Fibroblast of skin of right biceps (primary cell): ENCODE measurements at places on chromosomes 1 and 21.

GRCh38 chr1:200665861-200666260, 3.8 kb downstream of the DDX59 start:
- no peak for DNase-seq

GRCh38 chr1:110061341-110061740, 9.1 kb downstream of the ALX3 start:
- no peak for DNase-seq

GRCh38 chr1:183609313-183609712, 19.1 kb upstream of the NCF2 start:
- DNase-seq, result peak; percentile 87

DNA sequence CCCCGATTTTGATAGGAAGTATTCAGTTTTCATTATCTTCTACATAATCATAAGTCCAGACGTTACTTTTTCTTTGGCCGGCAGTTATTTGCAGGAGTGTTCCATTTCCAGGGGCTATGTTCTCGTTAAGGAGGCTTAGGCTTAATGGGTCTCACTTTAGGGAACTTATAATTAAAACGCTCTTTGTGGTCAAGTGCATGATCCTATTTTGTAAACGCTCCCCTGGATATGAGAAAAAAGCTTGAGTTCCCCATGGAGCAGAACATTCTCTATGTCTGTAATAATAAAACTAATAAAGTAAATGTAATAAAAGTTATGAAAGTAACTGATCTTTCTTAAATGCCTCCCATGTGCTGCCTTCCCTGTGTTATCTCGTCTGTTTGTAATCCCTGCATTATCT, 48.7 kb upstream of the GPR153 start:
- DNase-seq, result no peak

DNA sequence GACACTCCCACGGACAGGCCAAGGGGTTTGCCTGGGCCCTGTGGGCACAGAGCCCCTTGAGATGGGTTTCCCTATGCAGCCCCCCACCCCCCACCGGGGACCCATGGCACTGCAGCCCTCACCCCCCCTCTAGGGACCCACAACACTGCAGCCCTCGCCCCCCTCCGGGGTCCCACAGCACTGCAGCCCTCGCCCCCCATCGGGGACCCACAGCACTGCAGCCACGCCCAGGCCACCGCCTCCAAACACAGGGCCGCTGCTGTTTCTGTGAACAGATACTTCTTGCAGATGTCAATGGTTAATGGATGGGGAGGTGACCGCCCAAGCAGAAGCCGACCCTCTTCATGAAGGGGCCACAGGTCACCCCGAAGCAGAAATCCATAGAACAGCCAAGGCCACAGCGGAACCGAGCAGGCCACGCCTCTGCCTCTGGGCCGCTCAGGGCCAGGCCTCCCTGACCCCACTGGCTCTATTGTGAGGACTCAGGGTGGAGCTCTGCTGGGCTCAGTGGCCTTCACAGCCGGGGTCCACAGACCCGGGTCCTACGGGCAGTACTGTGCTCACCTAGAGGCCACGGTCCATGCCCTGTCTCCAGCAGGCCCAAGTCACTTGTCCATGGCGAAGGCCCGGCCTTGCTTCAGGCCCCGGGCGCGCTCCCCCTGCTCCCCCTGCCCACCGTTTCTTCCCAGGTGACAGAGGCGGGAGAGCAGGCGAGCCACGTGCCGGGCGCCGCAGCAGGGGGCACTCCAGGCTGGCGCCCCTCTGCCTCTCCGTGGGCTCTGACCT, 4.1 kb upstream of the POFUT2 start:
- no peak for DNase-seq

DNA sequence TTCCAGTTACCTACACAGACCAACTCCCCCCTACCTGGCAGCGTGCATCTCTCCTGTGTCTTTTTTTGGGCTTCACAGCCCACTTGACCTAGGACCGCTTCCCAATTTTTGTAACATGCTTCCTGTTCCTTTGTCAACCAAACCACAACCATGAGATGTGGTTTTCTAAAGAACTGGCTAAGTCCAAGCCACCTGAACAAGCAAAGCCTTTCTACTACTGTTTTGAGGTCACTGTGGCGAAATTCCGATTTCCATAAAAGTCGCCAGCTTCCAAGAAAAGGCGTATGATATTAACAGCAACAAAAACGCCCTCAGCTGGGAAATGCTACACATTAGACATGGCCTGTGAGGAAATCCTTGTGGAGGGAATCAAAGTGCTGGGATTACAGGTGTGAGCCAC, 12.7 kb upstream of the AK2 start:
- no peak for DNase-seq

DNA sequence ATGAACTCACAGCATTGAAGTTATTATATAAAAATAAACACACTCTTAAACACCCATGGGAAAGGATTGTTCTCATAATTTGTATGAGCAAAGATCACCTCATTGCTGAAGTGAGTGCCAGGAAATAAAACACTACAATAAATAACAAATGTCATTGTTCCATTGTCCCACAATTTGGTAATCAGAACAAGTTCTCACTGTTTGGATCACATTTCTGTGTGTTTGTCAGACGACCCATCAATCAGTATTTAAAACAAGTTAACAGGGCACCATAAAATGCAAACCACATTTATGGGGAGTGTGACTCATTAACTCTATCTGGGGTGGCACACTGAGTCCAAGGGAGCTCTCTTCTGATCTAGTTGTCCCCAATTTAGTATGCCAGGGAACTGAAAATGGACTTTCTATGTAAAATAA, 124.5 kb downstream of the PTPRC start:
- peak; percentile 18 for DNase-seq

GRCh38 chr1:94660994-94661393, 119.4 kb upstream of the F3 start:
- DNase-seq, result peak; percentile 47

GRCh38 chr1:1554926-1555915, 14.8 kb upstream of the TMEM240 start:
- peak; percentile 81 for DNase-seq

GRCh38 chr1:10415211-10415930, 14.9 kb upstream of the CENPS start:
- peak; percentile 75 for DNase-seq

DNA sequence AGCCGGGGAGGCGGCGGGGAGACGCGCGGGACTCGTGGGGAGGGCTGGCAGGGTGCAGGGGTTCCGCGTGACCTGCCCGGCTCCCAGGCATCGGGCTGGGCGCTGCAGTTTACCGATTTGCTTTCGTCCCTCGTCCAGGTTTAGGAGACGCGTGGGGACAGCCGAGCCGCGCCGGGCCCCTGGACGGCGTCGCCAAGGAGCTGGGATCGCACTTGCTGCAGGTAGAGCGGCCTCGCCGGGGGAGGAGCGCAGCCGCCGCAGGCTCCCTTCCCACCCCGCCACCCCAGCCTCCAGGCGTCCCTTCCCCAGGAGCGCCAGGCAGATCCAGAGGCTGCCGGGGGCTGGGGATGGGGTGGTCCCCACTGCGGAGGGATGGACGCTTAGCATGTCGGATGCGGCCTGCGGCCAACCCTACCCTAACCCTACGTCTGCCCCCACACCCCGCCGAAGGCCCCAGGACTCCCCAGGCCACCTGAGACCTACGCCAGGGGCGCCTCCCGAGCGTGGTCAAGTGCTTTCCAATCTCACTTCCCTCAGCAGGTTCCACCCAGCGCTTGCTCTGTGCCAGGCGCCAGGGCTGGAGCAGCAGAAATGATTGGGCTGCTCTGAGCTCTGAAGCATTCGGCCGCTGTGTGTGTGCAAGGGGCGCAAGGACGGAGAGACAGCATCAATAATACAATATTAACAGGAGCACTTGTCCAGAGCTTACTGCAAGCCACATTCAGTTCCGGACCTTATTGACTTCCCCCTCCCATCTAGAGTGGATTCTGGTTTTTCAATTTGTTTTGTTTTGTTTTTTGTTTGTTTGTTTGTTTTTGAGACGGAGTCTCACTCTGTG, 10.3 kb downstream of the SIM2 start:
- no peak for DNase-seq

DNA sequence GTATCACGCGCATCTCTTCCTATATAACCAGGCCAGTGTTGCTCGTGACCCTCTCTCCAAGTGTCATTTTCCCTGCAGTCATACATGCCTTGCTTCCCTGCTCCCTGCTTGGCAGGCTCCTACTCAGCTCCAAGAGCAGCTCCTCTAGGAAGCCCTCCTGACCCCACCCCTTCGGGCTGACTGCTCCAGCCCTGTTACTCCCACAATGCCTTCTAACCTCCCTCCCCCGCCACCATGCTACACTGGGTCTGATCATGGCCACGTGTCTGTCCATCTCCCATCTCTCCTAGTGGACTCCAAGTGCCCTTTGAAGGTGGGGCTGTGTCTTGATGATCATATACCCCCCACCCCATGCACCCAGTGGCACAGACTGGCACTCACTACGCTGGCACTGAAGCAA, 44.7 kb downstream of the MRPL37 start:
- DNase-seq, result no peak

DNA sequence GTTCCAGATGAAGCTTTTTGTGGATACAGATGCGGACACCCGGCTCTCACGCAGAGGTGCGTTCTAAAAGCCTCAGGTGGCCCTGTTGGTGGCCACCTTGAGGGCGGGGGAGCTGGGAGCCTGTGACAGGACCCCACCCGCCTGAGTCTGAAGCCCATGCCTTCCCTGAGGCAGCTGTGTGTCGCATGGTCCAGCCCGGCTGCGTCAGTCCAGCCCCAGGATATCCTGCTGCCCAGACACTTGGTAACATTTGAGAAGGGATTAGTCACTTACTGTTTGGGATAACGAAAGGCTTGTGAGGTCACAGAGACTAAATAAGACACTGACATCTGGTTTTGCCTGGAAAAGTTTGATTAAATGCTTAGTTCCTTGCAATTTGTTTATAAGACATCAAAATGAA, 68.9 kb downstream of the UCK2 start:
- peak; percentile 87 for DNase-seq

DNA sequence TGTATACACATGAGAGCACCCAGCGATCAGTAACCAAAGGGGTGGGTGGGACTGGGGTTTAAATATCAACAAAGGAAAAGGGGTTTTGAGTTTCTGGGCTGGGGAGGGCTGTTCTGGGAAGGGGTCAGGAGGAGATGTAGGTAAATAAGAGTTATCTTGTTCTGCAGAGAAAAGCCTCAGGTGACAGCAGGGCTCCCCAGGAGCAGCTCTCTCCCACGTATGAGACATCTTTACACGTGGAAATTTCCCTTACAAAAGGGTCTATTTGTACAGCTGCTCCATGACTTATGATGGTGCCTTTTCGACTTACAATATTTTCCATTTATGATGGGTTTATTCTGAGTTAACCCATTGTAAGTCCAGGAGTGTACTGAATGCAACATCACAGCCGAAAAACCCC, 16.3 kb upstream of the PADI2 start:
- DNase-seq, result no peak

GRCh38 chr1:179968284-179968993, 13.8 kb downstream of the CEP350 start:
- DNase-seq, result no peak

GRCh38 chr1:218783916-218784315, 389.8 kb upstream of the LYPLAL1 start:
- DNase-seq, result no peak

GRCh38 chr1:162003061-162003829, 20.4 kb downstream of the OLFML2B start:
- peak; percentile 95 for DNase-seq

GRCh38 chr1:192512426-192513162, 63.0 kb upstream of the RGS1 start:
- no peak for DNase-seq

DNA sequence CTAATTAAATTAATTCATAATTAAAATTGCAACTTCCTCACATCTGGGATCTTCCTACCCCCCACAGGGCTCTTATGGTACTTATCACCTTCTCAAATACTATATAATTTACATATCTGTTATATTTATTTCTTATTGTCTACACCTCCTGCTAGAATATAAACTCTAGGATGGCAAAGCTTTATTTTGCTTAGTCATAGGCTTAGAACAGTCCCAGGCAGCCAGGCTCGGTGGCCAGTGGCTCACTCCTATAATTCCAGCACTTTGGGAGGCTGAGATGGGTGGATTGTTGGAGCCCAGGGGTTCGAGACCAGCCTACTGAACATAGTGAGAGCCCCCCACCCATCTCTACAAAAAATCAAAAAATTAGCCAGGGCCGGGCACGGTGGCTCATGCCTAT, 10.0 kb upstream of the VPS13D start:
- no peak for DNase-seq

- DNase-seq, result peak; percentile 89
Observed at GRCh38 chr1:27574871-27575831, 28.8 kb downstream of the AHDC1 start.

GRCh38 chr1:201369209-201369608, 8.3 kb downstream of the TNNT2 start:
- DNase-seq, result no peak

- peak; percentile 57 for DNase-seq
Observed at GRCh38 chr1:199612976-199613774, 414.3 kb upstream of the NR5A2 start.

- DNase-seq, result no peak
Observed at GRCh38 chr1:18869847-18870594, 10.6 kb upstream of the TAS1R2 start.

GRCh38 chr21:31609081-31609480, 50.4 kb upstream of the SOD1 start:
- DNase-seq, result peak; percentile 8

GRCh38 chr1:58898739-58899586, 115.1 kb upstream of the JUN start:
- no peak for DNase-seq

DNA sequence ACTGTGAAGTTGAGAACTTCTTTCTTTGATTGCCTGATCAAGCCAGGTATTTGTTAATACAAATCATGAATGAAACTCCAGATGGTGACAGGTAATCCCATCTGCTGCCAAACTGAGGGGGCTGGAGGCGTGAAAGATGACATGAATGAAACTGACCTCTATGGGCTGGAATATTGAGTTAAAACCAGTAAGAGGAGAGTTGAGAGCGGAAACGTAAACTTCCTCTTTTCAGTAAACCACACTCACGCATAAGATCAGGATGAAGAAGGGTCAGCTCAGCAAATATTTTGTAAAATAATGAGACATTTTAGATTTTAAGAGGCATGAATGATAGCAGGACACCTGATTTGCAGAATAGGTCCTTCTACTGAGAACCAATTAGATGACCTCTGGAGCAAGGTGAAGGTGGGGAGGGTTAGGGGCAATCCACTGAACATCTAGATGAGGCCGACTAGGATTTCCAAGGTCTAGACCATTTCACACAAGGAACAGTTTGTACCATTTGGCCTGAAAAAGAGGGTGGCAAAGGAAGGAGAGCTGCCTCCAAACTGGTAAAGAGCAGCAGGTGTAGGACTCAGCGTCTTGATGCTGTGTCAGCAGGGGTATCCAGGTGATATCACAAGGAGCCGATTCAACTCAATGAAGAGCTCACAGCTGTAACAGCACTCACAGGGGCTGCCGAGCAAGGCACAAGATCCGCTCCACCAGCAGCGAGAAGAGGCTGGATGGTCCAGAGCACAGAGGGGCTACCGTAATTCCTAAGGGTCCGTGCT, 132.6 kb downstream of the NTPCR start:
- DNase-seq, result no peak
